ENCODE measurements at places on chromosomes 7 and 10.

GRCh38 chr7:158394936-158395335, 192.7 kb downstream of the PTPRN2 start:
- DNase-seq, result no peak

GRCh38 chr10:92413519-92413918, 122.6 kb downstream of the MARCHF5 start:
- DNase-seq, result no peak

DNA sequence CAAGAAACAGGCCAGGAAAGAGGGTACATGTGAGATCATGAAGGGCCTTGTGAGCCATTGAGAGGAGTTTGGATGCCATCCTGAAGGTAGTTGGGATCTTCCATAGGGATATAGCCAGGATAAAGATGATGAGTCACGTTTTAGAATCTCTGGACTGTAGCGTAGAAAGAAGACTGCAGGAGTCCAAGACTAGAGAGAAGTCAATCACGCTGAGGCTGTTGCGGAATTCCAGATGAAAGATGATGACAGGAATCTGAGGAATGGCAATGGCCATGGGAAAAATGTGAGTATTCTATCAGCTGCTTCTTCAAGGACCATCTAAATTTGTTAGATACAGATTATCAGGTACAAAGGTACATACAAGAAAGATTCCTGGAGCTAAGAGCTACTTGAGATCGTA, 711.3 kb downstream of the GRM8 start:
- no peak for DNase-seq

DNA sequence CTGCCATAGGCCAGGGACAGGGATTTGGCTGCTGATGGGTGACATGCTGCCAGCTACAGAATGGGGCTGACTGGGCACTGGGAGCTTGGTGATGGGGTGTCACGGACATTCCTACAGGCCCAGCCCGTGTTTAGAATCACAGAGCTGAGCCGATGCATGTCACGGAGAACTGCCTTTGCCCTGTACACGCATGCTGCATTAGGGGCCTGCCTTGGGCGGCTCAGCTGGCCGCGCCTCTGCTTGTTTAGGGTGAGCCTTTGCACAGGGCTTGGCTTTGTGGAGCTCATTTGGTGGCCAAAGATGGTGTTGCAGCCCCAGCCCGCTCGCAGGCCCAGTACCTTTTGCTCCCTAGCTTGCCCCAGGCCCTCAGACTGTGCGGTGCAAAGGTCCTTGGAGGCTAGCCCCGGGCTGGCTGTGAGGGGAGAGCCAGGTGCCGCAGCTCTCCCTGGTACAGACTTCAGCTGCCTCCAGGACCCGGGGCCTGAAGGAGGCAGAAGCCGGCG, 108.4 kb upstream of the BTBD16 start:
- DNase-seq, result no peak

- DNase-seq, result no peak
Observed at GRCh38 chr10:58967551-58968388, 208.7 kb upstream of the PHYHIPL start.

DNA sequence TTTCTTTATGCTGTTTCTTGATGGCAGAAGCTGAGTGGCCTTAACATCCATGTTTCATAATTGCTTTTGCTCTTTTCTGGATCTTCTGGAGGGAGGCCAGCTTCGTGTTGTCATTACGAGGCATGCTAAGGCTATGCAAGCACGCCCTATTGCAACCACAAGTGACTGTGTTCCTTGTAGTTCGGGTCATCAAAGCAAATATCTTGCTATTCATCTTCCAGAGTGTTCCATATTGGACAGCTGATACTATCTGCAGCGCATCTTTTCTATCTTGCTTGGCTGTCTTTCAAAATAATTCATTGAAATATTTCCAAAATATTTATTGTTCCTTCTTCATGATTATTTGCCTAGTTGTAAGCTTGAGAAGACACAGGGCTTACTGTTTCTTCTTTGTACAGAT, 5.0 kb downstream of the EPHB6 start:
- no peak for DNase-seq

DNA sequence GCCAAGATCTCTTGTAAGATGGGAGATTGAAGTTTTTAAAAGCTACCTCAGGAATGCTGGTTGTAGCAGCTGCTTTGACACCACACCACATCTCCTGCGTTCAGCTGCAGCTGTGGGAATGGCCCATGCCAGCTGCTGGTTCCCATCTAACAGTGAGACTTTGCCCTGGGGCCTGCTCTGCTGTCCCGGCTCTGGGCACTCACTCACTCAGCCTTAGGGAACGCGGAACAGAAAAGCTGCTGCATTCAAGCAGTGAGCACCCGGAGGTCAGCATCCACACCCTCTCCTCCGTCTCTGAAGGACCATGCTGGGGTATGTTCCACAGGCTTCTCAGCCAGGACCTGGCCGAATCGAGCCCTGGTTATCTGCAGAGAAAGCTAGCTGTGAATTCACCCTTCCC, 197.1 kb upstream of the CXCL12 start:
- DNase-seq, result no peak

GRCh38 chr7:75818472-75818871, 4.9 kb upstream of the CCL24 start:
- DNase-seq, result no peak

GRCh38 chr7:50856806-50857205, 74.1 kb upstream of the GRB10 start:
- no peak for DNase-seq

DNA sequence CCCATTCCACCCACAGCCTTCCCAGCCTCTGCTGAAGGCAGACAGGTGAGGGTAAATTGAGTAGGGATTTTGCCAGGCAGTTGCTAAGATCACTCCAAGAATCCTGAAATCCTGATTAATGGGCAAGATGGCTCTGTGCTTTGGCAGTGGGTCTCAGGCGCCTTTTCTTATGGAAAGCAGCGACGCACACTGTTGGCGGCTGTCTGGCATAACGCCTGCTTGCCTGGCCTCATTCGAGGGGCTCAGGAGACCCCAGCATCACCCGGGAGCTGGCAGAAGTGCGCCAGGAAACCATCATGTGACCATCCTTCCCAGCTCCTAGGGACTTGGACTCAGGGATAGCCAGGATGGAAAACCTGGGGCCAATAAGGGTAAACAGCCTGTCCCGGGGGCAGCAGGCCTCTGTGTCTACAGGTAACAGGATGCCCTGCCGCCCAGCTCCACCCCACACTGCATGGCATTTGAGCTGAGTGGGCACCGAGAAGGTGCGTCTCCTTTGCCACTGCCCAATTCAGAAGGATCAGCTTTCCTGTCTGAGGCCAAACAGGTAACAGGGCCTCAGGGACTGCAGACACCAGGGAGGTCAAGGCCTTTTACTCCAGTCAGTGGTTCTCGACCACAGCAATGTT, 98.6 kb downstream of the FAM53B start:
- no peak for DNase-seq

DNA sequence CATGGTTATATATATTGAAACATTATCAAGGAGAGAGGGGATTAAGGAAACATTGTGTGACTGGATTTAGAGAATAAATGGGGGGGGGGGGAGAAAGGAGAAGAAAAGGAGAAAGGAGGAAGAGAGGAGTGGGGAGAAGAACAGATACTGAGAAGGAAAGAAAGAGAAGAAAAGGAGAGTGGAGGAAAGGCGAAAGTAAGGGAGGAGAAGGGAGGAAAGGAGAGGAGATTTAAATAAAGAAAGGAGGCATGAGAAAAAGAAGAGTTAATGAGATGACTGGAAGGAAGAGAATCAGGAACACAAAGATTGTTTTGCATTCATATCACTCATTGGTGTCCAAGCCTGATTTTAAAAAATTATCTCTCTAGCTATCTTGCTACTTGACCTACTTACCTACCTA, 16.1 kb upstream of the TSPAN12 start:
- no peak for DNase-seq

DNA sequence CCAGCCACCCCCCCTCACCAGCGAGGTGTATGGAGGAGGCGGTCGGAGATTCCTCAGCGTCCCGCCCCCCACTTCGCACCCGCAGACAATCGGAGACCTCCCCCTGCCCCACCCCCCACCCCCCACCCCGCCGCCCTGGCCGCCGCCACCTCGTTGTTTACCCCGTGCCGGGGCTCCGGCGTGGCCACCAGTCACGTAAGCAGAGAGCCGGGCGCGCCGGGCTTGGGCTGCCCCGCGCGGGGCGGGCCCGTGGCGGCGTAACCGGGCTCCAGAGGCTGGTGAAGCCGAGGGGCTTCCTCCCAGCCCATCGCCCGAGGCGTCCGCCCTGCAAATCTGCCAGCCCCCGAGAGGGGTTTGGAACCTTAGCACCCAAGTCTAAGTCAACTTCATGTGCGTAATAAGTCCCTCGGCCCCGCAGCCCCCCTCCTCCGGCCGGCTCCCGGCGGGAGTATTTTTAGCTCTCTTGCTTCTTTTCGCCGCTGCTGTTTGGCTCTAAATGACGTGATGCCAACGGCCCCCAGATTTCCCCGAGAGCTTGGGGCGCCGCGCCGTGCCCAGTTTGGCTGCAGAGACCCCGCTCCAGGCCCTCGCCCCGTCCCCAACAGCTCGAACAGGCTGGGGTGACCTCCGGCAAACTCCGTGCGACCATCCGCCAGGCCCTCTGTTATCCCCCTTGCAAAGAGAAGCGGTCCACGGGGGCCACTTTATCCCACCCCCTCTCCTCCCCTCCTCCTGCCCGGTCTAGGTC, 2.7 kb downstream of the MXI1 start:
- no peak for DNase-seq

GRCh38 chr10:121043124-121043849, 192.1 kb downstream of the WDR11 start:
- no peak for DNase-seq

- no peak for DNase-seq
Observed at GRCh38 chr7:19971956-19972355, 198.5 kb upstream of the TMEM196 start.

GRCh38 chr10:96622013-96622787, 35.4 kb upstream of the TM9SF3 start:
- no peak for DNase-seq

DNA sequence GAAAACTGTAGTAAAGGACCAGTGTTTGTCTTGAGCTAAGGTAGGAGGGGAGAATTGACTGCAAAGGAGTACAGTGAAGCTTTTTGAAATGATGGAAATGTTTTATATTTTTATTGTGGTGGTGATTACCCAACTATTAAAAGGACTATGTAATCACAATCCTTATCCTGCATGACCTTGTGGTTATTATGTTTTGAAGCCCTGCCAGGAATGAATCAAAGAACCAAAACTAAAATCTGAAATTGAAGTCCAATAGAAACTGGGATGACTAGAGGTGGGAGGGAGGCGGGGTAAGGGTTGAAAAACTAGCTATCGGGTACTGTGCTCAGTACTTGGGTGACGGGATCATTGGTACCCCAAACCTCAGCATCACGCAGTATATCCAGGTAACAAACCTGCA, 8.2 kb downstream of the CCDC7 start:
- no peak for DNase-seq

- no peak for DNase-seq
Observed at GRCh38 chr7:105838627-105839231, 37.7 kb downstream of the ATXN7L1 start.

DNA sequence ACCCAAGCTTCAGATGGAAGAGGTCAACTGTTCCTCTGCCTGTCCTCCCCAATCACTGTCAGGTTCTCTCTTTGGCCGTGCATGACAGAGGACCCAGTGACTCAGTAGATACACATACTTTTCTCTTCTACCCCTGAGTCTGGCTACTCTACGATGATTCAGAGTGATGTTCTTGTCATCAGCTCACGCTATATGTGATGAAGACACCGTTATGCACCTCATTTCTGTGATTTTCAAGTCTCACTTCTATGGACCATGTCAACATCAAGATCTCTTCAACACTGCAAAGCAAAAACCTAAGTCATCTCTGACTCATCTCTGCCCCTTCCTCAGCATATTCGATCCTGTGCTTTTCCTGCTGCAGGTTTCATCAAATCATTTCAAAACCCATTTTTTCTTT, 76.6 kb upstream of the DGKI start:
- no peak for DNase-seq

DNA sequence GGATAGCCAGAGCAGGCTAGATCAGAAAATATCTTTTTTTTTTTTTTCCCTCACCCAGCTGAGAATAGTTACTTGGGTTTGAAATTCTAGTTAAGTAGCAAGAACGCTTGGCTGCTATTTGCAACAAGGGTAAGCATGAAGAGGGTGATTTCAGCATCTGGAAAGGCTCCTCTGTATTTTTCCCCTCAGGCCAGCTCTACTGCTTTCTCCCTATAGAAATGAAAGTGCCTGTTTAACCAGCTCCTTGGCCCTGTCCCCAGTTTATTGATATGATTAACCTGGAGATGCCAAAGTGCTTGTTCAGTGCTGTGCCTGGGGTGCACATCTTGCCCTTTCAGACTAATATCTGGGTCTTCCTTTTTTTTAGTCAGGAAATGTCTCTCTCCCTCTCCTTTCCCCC, 37.1 kb downstream of the AP3M1 start:
- DNase-seq, result no peak

DNA sequence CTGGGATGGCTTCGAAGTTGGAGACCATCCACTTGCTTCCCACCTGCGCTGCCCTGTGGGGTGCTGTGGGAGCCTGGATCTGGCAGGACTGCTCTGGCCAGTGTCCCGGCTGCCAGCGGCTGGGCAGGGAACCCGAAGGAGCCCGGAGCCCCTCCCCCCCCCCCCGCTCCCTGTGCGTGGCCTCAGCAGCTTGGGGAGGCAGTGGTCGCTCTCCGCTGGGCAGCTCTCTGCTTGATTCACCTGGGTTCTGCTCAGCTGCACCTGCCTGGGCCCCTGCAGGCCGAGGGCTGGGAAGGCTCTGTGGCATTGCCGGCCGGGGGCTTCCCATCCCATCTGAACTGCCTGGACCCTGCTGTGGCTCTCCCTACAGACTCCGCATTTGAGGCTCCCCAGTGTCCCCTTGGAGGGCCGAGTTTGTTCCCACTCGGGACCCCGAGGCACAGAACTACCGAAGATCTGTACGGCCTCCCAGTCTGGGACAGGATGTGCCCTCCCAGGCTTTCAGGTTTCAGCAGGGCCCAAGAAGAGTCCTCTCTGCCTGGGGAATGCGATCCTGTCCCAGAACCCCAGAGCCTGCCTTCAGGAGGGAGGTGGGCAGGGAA, 525.1 kb downstream of the TCERG1L start:
- no peak for DNase-seq

DNA sequence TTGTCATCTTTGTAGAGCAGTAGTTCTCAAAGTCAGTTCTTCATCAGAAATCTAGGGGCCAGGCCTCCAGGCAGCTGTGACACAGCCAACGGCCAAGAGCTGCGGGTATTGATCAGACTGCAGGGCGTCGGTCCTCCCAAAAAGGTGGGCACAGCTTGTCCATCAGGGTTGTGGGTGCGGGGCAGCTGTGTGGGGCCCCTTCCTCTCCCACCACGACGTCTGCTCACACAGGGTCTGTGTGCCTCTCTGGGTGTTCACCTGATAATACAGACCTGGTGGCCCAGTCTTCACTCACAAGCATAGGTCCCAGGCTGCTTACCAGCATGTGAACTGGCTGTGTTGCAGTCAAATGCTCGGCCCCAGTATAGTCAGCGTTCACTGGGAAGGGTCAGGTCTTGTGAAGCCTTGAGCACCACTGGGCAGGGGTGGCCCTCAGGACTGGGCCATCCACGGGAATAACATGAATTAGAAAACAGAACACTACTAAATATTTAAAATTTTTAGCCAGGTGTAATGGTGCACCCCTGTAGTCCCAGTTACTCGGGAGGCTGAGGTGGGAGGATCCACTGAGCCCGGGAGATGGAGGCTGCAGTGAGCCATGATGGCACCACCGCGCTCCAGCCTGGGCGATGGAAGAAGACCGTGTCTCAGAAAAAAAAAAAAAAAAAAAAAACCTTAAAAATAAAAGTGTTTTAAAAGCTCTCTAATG, 102.8 kb upstream of the DIP2C start:
- no peak for DNase-seq

Measured in activated effector memory CD4-positive, alpha-beta T cell treated with Interleukin-2 at 50 U/mL for 16 hours (primary cell).